ENCODE measurements at places on chromosomes 13 and 19. TPM values are rescaled to one million over a fixed set of nuclear protein-coding genes. Genes with fewer than 3 reads are reported as not detected.
A peak's percentile ranks its signal among the peaks of the same experiment; 100 is the strongest.

DNA sequence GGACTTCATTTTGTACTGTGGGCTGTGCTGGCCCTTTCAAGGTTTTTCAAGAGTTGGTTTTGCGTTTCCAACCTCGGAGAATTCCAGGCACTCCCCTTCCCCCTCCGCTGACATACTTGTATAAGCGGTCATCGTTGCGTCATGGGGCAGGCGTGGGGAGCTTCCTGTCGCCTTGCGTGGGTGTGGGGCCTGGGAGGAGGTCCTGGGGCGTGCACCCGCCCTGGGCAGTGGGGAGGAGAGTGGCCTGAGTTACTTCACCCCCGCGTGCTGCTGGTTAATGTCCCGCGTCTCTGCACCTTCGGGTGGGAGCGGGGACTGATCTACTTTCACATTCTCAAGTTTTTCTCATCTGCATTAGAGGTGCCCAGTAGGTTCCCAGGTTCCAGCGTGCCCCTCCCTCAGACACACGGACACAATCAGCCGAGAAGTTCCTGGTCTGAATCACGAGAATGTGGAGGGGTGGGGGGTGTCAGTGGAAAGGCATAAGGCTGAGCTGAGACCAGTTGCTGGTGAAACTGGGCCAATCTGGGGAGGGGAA is 4.1 kb downstream of the IER2 start:
- H3K27ac ChIP-seq = peak overlapping the region; percentile 96
- DNase-seq = peak; percentile 92
- no peaks in the 10 kb centered on the region for H3K27me3 ChIP-seq
- no peaks in the 10 kb centered on the region for H3K36me3 ChIP-seq
- peak overlapping the region; percentile 85 for H3K4me3 ChIP-seq

DNA sequence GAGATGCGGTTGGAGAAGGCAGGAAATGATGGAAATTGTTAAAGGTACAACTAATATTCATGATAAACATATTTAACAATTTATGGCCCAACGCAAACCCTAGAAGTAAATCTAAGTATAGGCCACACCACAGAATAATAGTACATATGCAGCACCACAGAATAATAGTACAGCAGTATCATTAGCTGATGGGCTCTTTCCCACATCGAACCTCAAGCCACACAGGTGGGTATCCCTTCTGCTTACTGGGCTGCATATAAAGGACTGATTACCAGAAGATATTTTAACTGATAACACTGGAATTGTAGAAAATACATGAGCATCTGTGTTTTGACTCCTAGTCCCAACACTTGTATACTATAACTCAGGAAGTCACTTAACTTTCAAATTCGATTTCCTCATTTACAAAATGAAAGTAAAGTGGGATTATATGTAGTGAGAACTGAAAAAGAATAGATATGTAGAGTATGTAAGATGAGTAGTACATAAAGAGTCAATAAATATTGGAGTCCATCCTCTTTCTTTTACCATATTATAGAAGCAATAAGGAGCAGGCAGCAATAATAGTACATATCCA is 91.5 kb downstream of the TSC22D1 start:
- no peak overlapping the region for H3K27ac ChIP-seq
- peaks cover 5% of the 10 kb centered on the region for H3K4me1 ChIP-seq
- DNase-seq = no peak
- no peaks in the 10 kb centered on the region for H3K27me3 ChIP-seq
- no peaks in the 10 kb centered on the region for H3K36me3 ChIP-seq

DNA sequence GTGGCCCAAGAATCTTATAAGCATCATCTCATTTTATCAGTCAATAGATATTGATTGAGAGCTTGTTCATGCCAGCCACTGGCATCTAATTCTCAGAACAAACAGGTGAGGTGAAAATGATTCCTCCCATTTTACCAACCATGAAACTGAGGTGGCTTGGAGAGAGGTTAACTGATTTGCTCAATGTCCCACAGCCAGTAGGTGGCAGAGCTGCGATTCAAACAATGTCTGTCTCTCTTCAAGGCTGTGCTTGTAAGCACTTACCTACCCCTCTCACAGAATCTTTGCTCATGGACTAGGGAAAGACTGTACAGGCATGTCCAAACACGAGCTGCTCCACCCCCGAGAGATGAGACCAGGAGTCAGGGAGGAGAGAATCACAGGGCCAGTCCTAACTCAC is 21.5 kb upstream of the GSX1 start:
- H3K4me3 ChIP-seq = no peak overlapping the region
- H3K36me3 ChIP-seq = no peaks in the 10 kb centered on the region
- DNase-seq = no peak
- no peaks in the 10 kb centered on the region for H3K4me1 ChIP-seq

- H3K27ac ChIP-seq = peak overlapping the region; percentile 85
- H3K4me3 ChIP-seq = peak overlapping the region; percentile 49
- peaks cover 60% of the 10 kb centered on the region for H3K4me1 ChIP-seq
- H3K36me3 ChIP-seq = peaks cover 6% of the 10 kb centered on the region
Observed at GRCh38 chr19:1856698-1857603, 6.4 kb downstream of the KLF16 start.

DNA sequence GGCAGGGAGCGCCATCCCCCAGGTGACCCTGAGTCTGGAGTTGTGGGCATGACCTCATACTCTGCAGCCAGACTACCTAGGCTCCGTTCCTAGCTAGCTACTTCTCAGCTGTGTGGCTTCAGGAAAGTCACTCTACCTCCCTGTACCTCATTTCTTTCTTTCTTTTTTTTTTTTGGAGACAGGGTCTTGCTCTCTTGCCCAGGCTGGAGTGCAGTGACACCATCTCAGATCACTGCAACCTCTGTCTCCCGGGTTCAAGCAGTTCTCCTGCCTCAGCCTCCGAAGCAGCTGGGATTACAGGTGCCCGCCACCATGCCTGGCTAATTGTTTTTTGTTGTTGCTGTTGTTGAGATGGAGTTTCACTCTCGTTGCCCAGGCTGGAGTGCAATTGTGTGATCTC is 15.0 kb downstream of the PLIN3 start:
- DNase-seq = no peak
- no peaks in the 10 kb centered on the region for H3K27me3 ChIP-seq
- H3K4me1 ChIP-seq = no peaks in the 10 kb centered on the region
- no peak overlapping the region for H3K4me3 ChIP-seq
- peaks cover 98% of the 10 kb centered on the region for H3K36me3 ChIP-seq

- H3K27ac ChIP-seq = no peak overlapping the region
- no peaks in the 10 kb centered on the region for H3K36me3 ChIP-seq
- no peaks in the 10 kb centered on the region for H3K27me3 ChIP-seq
Observed at GRCh38 chr13:28426381-28426780, 68.5 kb downstream of the FLT1 start.

GRCh38 chr13:61247149-61247936 is 168.3 kb downstream of the PCDH20 start:
- H3K27me3 ChIP-seq = no peaks in the 10 kb centered on the region
- no peak overlapping the region for H3K27ac ChIP-seq
- H3K36me3 ChIP-seq = no peaks in the 10 kb centered on the region
- H3K4me1 ChIP-seq = no peaks in the 10 kb centered on the region
- no peak for DNase-seq

DNA sequence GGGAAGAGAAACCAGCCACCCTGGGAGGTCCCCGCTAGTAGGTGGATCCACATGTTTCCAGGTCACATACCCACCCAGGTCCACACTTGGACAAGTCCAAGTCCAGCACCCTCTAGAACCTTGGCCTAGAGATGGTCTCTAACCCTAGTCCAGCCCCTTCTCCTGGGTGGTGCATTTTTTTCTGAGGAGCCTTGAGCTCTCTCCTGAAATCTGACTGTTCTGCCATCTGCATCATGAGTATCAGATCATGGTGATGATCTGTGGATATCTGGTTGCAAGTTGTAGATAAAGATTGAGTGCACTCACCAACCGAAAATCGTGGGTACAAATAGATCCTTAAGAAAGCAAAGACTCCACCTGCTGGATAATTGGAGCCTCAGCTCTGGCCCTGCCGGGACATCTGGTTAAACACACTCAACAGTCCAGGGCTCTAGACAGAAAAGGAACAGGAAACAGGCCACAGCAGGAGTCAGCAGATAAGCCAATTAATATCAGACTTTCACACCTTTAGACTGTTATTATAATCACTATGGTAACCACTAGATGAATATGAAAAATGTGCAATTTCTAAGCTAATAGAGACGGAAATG is 41.1 kb downstream of the GPR12 start:
- H3K4me1 ChIP-seq = no peaks in the 10 kb centered on the region
- H3K36me3 ChIP-seq = no peaks in the 10 kb centered on the region
- DNase-seq = no peak

CAMSAP3 gene
- not detected for total RNA-seq

SLAIN1 gene
- 3.5 TPM for total RNA-seq

CDX2 gene
- not detected for total RNA-seq

ADPRHL1 gene
- 9.8 TPM for total RNA-seq

Measured in tibial nerve (tissue), 4 donors.